ENCODE measurements at places on chromosomes 5 and 9.

GRCh38 chr5:34455098-34455497 lies 201.0 kb upstream of the RAI14 start:
- no peak for DNase-seq

DNA sequence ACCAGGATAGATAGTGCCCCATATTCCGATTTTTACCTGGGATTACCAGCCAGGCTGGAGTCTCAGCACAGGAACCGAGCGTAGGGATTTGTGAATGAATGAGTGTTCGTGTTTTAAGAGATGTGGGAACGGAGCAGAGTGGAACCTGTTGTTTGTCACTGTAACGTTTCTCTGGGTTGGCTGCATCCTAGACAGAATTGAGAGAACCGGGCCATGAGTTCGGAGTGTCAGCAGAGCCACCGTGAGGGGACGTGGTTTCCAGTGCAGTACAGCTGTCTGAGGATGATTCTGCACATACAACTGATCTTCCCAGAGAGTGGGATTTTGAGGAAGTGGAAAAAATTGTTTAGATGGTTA lies 1.2 kb downstream of the PDE8B start:
- DNase-seq, result no peak

GRCh38 chr5:68032216-68032762 lies 183.3 kb upstream of the PIK3R1 start:
- DNase-seq, result no peak

GRCh38 chr5:134541736-134542376 lies 16.4 kb downstream of the JADE2 start:
- peak; percentile 49 for DNase-seq

GRCh38 chr9:126293522-126293889 lies 33.1 kb upstream of the MVB12B start:
- no peak for DNase-seq

- no peak for DNase-seq
Measured at GRCh38 chr9:98539954-98540353, 168.8 kb downstream of the GABBR2 start.

GRCh38 chr5:68725905-68726683 lies 367.7 kb upstream of the SLC30A5 start:
- no peak for DNase-seq

GRCh38 chr5:43400082-43400481 lies 12.1 kb downstream of the CCL28 start:
- no peak for DNase-seq

- peak; percentile 43 for DNase-seq
Measured at GRCh38 chr5:13987843-13988464, 43.5 kb upstream of the DNAH5 start.

DNA sequence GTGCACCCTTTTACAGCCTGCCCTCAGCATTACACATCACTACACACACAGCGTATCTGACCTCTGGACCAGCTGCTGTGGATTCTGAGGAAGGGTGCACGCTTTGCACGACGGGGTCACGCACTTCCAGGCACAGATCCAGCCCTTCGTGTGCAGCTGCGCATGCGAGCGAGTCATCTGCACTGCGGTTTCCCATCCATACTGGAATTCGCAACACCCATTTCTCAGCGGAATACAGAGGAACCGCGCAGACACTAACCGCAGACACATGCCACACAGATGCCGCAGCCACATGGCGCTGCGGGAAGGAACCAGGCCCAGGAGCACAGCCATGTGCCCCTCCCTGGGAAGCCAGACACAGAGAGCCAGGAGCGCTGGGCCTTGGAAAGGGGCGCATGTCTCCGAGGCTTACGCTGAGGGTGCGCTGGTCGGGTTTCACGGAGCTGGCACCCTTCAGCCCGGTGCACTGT lies 43.5 kb downstream of the PNPLA7 start:
- DNase-seq, result no peak

GRCh38 chr9:27350382-27350976 lies 53.5 kb upstream of the EQTN start:
- no peak for DNase-seq

- DNase-seq, result no peak
Measured at GRCh38 chr9:27162045-27162444, 53.0 kb downstream of the TEK start.

DNA sequence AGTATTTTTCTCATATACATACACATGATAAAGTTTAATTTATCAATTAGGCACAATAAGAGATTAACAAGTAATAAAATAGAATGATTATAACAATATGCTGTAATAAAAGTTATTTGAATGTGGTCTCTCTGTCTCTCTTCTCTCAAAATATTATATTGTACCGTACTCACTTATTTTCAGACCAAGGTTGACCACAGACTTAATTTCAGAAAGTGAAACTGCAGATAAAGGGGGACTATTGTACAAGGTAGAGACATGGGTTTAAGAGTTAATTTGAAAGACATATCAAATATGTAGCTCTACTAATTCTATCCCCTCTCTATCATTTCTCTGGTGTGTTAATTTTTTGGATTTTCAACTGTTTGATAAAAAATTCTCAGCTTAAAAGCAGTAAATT lies 20.0 kb upstream of the C9 start:
- no peak for DNase-seq

GRCh38 chr5:166671811-166672210 lies 1619.6 kb upstream of the WWC1 start:
- no peak for DNase-seq

GRCh38 chr9:93111371-93112115 lies 15.5 kb downstream of the CARD19 start:
- DNase-seq, result no peak

DNA sequence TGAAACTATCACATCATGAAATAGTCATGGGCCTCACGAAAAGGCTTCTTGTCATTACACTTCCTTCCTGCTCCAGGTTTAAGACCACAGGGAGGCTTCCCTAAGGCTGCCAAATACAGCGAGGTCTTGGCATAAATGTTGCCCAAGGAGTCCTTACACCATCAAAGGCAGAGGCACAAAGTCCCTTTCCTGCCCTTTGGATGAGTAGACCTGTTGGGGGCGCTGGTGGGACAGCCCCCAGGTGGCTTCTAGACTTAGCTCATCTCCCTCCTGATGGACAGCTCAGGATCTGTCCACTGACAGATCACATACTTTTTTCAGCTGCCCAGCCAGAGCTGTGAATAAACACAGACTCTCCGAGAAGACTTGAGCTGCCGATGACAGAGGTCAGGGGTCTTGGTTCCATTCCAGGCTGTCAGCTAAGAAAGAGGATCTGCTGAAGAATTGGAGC lies 15.5 kb upstream of the MEGF9 start:
- no peak for DNase-seq

DNA sequence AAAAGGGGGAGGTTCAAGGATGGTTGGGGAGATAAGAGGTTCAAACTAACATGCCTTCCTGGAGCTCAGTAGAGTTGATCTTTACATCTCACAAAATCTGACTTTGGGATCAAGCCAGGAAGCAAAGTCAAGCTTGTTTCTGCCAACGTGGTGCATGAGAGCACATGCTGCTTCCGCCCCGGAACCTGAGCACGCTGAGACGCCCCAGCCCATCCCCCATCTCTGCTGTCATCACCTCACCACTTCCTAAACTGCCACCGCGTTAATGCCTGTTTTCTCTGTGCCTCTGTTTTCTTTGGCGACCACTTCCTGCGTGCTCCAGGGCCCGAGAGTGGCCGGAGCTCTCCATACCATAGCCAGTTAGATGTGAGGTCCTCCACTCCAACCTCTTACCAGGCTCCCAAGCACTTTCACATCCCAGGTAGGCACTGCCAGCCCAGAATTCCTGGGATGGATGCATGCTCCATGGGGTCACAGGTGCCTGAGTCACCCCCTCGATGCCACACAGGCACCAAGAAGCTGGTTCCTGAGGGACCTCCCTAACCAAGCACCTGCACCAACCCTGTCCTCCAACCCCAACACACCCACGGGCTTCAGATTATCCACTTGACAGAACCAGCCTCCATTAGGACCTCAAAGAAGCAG lies 31.2 kb upstream of the AFAP1L1 start:
- DNase-seq, result peak; percentile 51

- no peak for DNase-seq
Measured at GRCh38 chr5:41670216-41670615, 159.8 kb upstream of the PLCXD3 start.

DNA sequence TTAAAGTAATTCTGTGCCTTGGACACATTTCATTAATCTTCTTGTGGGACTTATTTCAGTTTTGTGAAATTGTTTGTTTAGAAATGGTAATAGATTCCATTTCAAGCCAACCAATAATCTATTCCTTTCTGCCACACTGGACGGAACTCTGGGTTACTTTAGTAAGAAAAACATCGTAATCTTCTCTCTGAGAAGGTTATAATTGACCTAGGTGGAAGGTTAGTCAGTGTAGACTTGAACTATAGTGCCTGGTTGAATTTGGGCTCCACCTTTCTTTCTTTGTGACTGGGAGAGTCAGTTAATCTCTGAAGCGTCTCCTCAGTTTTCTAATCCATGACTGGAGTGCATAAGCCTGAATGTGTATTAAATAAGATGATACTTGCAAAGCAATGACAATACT lies 89.7 kb upstream of the PRLR start:
- no peak for DNase-seq

DNA sequence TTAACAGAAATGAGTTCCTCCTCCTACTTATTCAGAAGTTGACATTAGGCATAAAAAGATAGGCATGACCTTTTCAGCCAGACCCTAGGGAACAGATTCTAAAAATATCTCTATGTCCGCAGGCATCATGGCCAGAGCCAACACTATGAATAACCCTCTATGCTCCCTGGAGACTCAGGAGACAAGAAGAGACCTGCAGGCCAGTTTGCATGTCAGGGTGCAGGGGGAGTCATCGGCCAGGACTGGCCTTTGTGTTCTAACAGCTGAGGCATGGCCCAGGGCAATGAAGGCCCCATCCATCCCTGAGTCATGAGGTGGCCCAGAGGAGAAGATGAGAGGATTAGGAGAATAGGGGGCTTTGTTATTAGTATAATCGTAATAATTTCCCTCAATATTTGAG lies 93.8 kb downstream of the TMEM215 start:
- no peak for DNase-seq

DNA sequence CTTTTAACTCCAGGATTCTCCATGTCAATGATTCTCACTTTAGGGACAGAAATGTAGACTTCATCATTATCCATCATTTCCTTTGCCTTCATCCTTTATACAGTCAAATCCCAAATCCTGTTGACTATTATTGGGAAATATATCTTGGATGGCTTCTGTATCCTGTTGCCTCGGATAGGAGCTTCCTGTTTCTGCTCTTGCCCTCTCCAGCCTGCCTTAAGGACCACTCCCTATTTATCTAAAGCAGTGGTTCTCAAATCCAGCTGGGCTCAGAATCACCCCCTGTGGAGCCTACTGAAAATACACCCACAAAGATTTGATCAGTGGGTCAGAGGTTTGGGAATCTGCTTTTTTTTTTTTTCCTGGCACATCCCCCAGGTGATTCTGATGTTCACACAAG lies 8.5 kb downstream of the AFAP1L1 start:
- no peak for DNase-seq

- no peak for DNase-seq
Measured at GRCh38 chr9:115207003-115207836, 89.3 kb upstream of the TNC start.

DNA sequence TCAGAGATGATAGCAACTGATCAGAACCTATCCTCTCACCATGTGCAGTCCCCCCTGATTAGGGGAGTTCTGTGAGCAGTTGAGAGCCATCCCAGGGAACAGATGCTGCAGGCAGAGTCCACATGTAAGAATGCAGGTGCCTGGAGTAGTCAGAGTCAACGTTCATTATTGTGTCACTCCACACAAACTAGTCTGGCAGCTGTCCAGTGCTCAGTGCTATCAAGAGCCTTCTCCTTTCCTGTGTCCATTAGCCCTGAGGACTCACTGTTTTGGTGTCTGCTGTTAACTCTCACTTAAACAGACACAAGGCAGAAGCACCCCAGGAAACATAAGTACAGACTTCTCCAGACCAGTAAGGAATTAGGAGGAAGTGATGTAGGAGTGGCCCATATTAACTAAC lies 2.5 kb downstream of the SH3TC2 start:
- peak; percentile 48 for DNase-seq

GRCh38 chr5:175363300-175363699 lies 80.7 kb downstream of the DRD1 start:
- no peak for DNase-seq

DNA sequence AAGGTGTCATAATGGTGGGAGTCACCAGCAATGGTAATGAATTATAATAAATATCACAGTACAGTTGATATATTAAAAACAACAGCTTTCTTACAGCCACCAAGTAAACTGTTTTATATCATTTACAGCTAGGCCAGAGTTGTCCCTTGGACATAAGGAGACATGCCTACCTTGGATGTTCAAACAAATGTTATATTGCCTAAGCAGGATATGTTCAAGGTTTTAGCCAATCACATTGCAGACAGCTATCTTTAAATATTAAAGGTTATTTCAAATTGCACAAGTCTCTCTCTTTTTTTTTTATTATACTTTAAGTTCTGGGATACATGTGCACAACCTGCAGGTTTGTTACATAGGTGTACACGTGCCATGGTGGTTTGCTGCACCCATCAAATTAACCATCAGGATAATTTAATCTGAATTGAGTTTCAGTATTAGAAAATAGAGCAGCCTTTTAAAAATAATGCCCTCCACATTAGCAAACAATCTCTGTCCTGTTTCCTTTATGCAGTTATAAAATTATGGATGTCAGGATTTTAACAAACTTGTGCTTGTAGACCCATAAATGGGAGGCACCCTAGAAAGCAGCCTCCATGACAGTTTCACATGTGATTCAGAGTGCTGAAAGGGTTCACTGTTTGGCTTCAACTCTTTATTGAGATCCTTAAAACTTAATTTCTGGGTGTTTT lies 340.7 kb downstream of the ARRDC3 start:
- DNase-seq, result no peak

- peak; percentile 51 for DNase-seq
Measured at GRCh38 chr5:96961053-96961452, 25.2 kb downstream of the LNPEP start.

DNA sequence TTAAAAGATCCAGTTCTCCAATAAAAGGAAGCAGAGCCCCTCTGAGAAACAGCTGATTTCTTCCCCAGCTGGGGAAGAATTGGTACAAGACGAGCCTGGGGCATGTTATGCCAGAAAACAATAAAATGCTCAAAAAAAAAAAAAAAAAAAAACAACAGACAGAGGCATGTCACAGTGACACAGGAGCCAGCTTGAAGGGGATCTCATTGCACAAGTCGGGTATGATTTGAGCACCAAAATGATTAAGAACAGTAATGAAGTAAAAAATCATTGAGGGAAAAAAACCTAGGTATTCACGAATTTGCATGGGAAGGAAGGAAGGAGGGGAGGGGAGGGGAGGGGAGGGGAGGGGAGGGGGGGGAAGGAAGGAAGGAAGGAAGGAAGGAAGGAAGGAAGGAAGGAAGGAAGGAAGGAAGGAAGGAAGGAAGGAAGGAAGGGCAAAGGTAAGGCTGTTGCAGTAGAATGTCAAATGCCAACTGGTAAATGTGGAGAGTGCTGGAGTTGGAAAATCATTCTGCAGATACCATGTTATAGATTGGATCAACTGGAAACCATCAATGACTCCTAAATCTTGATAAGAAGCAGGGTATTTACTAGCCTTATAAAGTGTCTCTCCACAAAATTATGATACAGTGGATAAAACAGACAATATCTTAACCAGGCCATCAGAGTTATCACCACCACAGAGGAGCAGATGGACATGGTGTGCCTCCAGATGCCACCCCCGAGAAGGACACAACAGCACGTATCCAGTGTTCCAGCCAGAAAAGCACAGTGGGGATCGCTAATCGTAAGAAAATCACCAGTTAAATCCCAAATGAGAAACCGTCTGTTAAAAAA lies 7.2 kb downstream of the GNA14 start:
- no peak for DNase-seq

GRCh38 chr5:2149195-2149539 lies 266.4 kb upstream of the IRX4 start:
- DNase-seq, result no peak

GRCh38 chr9:83489961-83490360 lies 48.2 kb downstream of the FRMD3 start:
- DNase-seq, result no peak

GRCh38 chr5:154878642-154879335 lies 20.4 kb downstream of the CNOT8 start:
- no peak for DNase-seq

Measured in small intestine (tissue), 16 donors.